Epithelial cell of prostate (primary cell): ENCODE measurements at places on chromosomes 6 and 20.

- DNase-seq, result no peak
Measured at GRCh38 chr6:30162265-30163089, 869 bp upstream of the TRIM15 start.

DNA sequence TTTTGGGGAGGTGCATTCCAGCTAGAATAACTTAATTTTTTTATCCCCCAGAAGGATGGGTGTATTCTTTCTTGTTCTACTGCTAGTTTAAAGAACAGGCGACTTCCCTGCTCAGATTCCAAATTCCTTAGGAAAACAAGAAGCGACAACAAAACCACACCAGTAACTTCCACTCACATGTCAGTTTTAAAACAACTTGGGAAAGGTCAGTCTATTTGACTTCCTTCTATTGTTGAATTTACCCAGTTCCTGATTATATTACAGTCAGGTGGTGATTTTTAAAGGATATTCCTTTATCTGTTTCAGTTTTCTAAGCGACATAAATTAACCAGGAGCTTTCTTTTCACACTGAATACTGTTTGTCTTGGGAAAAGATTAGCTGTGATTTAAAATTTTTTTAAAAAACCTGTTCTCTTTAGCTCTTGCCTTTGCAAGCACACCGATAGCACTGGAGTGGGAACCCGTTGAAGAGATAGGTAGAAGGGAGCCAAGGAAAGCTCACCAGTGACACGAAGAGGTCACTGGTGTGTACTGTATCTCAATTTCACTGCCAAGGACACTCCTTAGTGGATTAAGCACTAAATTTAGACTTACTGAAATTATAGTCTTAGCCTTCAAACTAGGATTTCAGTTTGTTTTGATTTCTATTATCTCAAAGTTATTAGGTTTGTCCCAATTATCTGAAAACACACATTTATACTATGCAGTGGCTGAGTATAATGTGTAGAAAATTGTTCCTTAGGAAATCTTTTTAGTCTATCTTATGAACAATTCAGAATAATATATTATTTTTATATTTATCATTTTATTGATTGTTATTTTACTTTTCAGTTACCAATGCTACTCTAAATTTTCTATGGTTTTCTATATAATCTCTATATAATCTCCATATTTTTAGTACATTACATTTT is 22.3 kb downstream of the MARCKS start:
- DNase-seq, result no peak

DNA sequence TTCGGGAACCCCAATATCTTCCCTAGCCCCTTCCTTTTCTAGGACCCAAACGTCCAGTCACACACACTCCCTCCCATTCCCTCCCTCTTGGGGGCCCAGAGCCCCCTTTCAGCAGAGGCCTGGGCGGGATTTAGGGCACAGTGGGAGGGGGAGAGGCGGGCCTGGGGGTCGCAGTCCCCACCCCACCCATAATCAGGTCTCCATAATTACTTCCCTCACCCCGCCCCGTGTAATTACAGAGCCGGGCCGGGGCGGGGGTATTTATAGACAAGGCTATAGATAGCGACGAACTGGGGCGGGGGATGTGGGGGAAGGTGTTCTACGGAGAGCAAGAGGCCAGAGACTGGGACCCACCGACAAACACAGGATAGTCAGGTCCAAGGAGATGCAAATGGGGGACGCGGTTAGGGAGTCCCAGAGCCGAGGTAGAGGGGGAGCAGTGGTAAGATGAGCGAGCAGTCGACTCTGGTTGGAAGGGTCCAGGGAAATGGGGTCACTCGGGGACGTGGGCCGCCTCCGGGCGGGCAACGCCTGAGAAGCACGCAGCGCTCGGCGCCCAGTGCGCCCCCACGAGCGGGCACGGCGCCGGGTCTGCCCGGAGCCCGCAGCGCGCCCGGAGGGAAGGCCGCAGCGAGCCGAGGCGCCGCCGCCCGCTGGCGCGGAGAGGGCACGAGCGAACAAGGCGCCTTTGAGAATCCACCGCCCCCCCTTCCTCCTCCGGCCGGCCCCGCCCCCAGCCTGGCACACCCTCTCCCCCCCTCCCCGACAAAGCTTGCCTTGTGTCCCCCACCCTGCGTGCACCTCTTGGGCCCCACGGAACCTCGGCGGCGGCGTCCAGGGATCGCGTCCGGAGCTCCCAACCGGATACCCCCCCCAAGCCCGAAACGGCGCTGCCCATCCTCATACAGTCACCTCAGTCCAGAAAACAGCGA is 670 bp upstream of the COL11A2 start:
- no peak for DNase-seq

DNA sequence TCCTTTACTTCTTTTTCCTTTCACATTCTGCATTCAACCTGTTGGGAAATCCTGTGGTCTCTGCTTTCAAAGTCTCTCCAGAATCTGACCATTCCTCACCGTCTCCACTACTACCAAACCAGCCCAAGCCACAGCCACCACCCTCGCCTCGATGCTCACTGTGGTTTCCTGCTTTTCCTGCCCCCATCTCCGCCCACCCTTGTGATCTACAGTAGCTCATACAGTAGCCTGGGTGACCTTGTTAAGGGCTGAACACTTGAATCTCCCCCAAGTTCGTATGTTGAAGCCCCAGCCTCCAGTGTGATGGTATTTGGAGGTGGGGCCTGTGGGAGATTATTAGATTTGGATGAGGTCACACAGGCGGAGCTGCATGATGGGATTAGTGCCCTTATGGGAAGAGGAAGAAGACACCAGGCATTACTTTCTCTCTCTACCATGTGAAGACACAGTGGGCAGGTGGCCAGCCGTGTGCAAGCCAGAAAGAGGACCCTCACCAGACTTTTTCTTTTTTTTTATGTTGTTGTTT is 189.0 kb upstream of the UST start:
- no peak for DNase-seq

DNA sequence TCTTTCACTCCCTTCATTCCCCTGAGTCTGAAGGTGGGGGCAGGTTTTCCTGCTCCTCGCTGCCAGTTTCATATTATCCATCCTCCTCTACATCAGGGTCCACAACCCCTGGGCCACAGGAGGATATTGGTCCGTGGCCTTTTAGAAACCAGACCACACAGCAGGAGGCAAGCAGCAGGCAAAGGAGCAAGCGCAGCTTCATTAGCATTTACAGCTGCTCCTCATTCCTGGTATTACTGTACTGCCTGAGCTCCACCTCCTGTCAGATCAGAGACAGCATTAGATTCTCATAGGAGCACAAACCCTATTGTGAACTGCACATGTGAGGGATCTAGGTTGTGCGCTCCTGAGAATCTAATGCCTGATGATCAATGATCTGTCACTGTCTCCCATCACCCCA is 380.3 kb downstream of the ARHGAP18 start:
- no peak for DNase-seq

- no peak for DNase-seq
Measured at GRCh38 chr20:17533396-17533795, 2.2 kb upstream of the BFSP1 start.

GRCh38 chr20:31839782-31840487 is 5.5 kb downstream of the FOXS1 start:
- no peak for DNase-seq

DNA sequence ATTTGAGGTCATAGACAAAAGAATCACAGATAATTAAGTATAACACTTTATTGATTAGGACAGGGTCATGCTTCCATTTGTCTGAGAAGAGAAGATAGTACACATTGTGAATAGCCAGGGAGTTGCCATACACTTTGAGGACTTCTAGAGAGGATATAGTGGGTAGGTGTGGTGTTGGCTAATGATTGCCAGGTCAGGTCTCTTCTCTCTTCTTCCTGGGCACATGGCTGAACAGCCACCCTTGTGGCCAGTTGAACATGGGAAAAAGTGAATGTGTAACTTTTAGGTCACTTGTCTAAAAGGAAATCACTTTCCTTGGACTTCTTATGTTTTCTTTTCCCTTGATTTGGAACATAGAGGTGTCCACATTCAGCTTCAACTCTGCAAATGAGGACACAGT is 772.1 kb upstream of the MAP3K7 start:
- DNase-seq, result no peak

DNA sequence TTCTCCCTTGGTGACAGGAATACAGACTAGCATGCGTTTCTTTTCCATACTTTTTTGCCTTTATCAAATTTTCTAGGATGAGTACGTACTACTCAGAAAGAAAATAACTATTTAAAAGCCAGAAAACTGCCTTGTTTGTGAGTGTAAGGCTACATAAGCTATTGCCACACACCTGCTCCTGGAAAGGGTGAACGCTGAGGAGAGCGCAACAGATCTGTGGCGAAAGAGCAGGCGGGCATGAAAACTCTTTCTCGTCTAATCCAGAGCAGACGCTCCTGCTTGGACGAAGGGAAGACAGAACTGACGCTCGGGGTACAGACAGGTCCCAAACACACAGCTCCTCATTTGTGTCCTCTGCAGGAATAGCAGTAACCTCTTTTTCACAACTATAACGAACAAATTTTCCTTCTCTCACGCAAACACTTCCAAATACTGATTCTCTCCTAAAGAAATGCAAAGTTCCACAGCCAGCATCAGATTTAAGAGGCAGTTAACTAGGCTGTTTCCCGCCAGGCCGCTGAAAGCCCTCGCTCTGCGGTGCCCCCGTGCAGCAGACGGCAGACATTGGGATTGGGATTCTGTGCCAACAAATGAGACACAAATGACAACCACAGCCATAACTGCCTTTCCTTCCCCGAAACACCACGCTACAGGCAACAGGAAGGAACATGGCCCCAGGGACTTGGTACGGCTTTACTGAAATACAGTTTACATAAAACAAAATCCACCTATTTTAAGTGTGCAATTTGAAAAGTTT is 20.0 kb downstream of the TAF4 start:
- DNase-seq, result no peak

GRCh38 chr20:63546956-63547724 is 409 bp downstream of the SRMS start:
- DNase-seq, result no peak

- no peak for DNase-seq
Measured at GRCh38 chr6:104959026-104959858, 2.3 kb downstream of the LIN28B start.

GRCh38 chr6:139912735-139913400 is 538.4 kb upstream of the CITED2 start:
- DNase-seq, result no peak

GRCh38 chr6:87553159-87553765 is 36.5 kb downstream of the RARS2 start:
- DNase-seq, result no peak

DNA sequence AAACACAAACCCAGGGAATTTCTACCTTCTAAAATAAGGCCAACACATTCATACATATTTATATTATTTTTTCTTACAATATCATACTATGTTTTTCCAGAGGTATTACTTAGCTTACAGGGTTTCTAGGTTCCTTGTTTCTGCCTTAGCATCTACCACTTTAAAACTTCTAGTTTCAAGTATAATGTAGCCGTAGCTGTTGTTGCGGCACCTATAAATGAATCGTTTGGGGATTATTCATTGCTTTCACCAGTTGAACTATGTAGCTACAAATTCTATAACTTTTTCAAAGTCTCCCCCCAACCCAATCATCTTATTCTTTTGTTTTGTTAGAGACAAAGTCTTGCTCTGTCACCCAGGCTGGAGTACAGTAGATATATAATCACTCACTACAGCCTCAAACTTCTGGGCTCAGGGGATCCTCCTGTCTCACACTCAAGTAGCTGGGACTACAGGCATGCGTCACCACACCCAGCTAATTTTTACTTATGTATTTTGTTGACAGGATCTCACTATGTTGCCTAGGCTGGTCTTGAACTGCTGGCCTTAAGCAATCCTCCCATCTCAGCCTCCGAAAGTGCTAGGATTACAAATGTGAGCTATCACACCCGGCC is 43.9 kb downstream of the TNFAIP3 start:
- no peak for DNase-seq

GRCh38 chr6:44527583-44528369 is 140.3 kb downstream of the CDC5L start:
- no peak for DNase-seq

DNA sequence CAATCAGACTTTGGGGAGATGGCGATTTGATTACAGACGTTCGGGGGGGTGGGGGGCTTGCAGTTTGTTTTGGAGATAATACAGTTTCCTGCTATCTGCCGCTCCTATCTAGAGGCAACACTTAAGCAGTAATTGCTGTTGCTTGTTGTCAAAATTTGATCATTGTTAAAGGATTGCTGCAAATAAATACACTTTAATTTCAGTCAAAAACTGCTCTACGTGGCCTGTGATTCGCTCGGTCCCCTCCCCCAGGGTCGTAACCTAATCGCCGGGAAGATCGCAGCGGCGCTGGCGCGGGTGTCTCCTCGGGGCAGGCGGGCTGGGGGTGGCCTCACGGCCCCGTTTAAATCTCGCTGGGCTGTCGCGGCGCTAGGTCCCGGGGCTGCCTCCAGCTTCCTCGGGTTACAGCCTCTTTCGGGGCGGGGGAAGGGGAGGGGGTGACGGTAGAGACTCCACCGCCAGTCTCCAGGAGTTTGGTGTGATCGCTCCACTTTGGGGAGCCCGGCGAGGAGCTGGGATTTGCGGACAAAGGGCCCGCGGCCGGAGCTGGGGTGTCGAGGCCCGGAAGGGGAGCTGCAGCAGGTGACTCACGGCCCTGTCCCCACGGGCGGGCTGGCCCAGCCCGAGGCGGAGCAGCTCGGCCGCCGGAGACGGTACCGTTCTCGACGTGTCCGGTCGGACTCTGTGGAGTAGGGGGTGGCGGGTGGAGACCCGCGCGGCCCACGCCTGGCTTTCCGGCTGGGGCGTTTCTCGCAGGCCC is 4.2 kb downstream of the FOXC1 start:
- DNase-seq, result no peak

DNA sequence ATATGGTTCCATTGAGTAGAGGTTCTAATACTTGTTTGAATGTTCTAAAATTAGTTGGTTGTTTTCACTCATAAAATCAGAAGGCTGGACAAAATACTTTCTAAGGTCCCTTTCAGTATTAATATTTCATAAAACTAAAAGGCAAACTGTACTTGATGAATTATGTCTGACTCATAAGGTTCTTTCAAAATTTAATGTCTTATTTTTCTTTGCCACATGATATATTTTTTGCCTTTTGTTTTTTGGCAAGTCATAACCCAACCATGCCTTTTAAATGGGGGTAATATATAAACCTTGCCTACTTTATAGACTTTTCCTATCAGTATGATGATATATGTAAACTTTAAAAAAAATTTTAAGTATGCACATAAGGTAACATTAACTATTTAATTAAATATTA is 244.7 kb downstream of the PTPRK start:
- no peak for DNase-seq

GRCh38 chr20:32278199-32278643 is 770 bp downstream of the KIF3B start:
- no peak for DNase-seq

GRCh38 chr20:564192-564591 is 20.6 kb upstream of the CSNK2A1 start:
- DNase-seq, result no peak

GRCh38 chr20:50146732-50147662 is 6.5 kb downstream of the PEDS1 start:
- peak; percentile 84 for DNase-seq

GRCh38 chr6:168708526-168708925 is 267.5 kb downstream of the SMOC2 start:
- no peak for DNase-seq

DNA sequence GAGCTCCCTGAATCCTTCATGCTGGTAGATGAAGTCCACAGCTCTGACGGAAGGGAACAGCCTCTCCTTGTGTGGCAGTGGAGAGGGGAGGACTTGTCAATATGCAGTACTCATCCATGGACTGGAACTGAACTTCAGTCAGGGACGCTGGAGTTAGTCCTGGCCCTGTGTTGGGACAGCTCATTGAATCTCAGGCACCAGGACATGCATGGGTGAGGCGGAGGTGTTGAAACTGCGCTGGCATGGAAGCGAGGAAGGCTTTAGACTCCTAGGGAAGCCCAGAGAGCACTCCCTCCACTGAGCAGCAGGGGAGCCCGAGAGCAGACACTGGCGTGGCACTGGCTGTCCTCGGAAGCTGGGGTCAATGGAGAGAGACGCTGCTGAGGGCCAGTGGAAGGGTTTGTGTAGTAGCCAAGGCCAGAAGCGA is 161.3 kb upstream of the GGTLC1 start:
- no peak for DNase-seq
